ENCODE measurements at places on chromosomes 11 and 22.

DNA sequence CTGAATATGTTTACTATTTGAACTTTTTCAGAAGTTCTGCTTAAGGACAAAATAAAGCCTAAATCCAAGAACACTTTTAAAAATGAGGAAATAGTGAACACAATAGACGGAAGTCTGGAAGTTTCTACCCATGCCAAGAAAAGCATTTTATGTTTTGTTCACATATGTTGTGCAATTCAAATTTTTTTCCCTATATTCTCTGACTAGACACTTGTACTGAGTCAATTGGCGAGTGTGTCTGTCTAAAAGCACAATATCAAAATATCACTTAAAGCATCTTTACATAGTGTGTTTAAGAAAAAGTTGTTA lies 29.2 kb downstream of the INCENP start:
- no peak for DNase-seq

- peak; percentile 52 for DNase-seq
Measured at GRCh38 chr22:31861226-31861840, 83.0 kb upstream of the YWHAH start.

DNA sequence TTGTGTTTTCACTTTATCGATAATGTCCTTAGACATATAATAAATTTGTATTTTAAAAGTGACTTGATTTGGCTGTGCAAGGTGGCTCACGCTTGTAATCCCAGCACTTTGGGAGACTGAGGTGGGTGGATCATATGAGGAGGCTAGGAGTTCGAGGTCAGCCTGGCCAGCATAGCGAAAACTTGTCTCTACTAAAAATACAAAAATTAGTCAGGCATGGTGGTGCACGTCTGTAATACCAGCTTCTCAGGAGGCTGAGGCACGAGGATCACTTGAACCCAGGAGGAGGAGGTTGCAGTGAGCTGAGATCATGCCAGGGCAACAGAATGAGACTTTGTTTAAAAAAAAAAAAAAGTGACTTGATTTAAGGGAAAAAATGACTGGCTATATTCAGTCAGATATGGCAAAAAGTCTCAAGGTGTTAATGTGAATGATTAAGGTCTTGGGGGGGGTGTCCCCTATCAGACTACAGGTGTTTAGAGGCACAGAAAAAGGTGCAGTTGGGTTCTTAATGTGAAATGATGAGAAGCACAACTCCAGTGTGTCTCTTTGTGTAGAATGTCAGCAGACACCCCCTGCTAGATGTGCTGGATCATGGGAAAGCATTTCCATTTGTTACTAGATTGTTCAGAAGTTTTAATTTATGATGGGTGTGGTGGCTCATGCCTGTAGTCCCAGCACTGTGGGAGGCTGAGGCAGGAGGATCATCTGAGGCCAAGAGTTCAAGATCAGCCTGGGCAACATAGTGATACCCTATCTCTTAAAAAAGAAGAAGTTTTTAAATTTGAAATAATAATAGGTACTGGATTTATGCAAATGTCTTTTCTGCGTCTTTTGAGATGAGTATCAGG lies 17.0 kb downstream of the NEAT1 start:
- peak; percentile 56 for DNase-seq

- peak; percentile 73 for DNase-seq
Measured at GRCh38 chr11:128470081-128470480, 117.3 kb downstream of the ETS1 start.

GRCh38 chr22:35604621-35605368 lies 12.3 kb downstream of the MB start:
- peak; percentile 45 for DNase-seq

DNA sequence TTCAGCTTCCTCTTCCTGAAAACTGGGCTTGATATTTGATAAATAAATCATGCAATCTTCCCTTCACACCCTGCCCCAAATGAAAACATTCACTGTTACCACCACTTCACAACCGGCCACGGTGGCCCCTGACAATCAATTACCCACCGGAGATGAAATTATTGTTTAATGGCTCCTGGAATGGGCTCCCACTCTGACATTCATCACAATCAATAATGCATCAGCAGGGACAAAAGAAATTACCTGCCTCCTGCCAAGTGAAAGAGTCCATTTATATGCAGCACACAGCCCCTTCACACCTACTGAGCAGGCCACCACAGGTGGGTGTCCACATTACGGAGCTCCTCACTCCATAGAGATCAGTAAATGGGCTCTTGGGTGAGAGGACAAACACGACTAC lies 193.5 kb upstream of the SNX19 start:
- no peak for DNase-seq

GRCh38 chr11:67646535-67647336 lies 3.8 kb downstream of the ACY3 start:
- DNase-seq, result peak; percentile 77

DNA sequence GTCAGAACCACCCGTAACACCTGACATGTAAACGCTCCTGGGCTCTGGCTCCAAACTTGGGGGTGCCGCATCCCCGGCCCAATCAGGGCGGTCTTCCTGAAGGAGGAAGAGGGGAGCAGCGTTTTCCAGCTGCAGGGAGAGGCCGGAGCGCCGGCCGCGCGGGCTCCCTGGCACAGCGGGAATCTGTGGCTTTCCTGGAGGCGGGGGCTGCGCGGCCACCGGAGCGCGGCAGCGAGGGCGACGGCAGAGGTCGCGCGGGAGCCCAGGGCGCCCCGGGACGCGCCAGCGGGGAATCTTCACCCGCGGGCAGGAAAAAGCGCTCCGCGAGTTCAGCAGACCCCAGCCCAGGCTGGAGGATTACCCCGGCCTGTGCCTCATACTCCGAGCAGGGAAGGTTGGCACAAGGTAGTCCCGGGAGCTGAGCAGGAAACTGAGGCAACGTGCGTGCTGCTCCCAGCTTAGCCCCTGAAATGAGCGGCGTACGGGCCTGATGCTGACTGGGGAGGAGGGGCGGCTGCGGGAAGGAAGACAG lies 600 bp upstream of the ESAM start:
- DNase-seq, result no peak

DNA sequence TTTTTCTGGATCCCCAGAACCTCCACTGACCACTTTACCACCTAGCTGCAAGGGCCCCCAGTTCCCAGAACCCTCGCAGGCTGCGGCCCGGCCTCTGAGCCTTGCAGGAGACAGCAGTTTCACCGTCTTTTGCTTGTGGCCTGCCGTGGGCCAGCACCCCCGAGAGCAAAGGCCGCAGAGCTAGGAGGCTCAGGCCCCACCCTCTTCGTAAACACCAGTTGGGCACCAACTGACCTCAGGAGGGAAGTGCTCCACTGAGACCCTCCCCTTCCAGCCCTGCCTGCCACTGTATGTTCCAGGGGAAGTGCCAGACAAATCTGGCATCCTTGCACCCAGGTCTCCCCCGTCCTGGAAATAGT lies 23.4 kb upstream of the CREB3L1 start:
- no peak for DNase-seq

DNA sequence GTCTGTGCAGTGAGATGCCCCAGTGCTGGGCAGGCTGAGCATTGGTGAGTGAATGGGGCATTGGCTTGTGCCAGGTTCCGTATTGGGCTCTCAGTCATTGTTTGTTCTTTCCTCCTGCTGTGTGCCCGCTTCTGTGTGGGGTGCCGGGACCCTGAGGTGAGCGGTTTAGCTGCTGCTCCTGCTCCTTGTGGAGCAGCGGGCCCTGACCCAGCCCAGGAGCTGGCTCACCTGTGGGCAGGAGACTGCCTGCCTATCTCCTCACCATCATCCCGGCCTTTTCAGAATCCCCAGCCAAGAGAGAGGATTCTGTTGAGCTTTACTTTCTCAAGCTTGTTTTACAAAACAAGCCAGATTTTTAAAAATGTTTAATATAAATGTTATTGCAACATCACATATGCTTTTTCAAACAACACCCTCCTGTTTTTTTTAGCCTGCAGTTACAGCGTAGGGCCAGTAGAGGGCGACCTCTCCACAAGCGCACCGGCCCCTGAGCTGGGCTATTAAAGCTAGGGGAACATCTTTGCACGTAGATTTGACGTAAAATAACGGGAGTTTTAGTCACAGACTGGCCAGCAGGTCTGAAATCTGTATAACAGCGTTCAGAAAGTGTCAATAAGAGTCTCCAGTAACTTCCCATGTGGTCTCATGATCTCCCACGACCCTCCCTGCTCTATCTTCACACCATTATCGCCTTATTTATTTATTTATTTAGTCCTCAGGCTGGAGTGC lies 25.1 kb upstream of the RELT start:
- peak; percentile 76 for DNase-seq

DNA sequence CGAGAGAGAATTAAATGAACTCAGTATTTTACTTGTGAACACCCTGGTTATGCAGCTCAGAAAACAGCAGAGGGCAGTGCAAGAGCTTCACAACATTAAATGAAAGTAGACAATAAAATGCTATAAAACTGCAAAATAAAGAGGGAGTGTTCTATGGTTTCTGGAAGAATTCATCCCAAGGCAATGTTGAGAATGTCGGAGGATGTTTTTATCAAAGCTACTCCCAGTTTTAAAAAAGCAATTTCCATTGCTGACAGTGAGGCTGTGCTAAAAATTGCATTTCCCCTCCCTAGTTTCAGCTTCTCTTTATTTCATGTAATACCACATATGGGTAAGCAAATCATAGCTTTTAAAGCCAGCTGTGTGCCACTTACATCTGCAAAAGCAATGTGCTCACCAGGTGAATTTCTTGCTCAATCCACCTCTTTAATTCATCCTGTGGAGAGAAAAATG lies 296.8 kb downstream of the RAB38 start:
- DNase-seq, result no peak

GRCh38 chr22:23389271-23390071 lies 190.6 kb downstream of the IGLL1 start:
- no peak for DNase-seq

DNA sequence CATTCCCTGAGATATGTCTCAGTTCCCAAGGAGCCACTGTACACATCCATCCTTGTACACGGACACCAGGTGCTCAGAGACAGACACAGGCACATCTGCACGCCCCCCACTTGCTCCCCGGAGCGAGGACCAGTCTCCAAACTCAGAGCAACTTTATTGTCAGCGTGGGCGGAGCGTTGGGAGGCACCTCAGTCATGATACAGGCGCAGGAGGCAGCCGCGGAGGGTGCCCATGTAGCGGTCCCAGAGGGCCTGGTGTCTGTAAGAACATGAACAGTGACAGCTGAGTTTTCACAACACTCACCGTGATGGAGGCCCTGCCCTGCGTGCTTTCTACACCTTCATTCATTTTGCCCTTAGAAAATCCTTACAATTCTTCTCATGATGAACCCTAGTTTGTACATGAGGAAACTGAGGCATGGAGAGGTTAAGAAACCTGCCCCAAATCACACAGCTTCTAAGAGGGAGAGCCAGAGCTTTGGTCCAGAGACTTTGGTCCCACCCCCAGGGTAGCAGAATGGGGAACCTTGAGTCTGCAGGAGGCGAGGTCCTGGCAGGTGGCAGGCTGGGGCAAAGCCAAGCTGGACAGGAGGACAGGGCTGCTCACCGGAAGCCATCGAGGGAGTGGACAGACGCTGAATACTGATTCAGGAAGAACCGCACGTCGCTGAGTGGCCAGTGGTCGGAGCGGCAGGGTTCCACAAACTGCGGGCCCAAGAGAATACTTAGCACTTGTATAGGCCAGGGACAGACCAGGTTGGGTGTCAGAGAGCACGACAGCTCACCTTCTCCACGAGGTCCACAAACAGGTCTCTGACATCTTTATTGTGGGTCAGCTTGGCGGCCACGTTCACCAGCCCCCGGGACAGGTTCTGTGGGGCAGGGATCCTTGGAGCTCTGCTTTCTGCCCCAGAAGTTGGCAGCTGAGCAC lies 4.2 kb downstream of the FIBP start:
- DNase-seq, result no peak

DNA sequence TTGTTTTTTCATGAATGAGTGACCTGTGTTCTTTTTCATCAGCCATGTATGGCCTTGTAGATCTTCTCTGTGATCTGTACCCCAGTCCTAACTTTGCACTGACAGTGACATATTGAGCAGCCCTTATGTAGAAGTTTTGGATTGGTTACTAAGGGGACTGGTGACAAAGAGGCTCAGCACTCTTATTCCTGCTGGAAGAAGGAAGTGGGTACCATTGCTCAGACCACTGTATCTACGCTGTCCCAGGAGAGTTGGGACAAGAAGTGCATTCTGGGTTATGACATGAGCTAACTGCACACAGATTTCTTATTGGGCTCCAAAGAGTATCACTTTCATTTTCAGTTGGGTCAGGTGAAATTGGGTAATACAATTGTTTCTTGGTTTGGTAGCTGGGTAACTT lies 107.8 kb upstream of the RASSF10 start:
- DNase-seq, result no peak

DNA sequence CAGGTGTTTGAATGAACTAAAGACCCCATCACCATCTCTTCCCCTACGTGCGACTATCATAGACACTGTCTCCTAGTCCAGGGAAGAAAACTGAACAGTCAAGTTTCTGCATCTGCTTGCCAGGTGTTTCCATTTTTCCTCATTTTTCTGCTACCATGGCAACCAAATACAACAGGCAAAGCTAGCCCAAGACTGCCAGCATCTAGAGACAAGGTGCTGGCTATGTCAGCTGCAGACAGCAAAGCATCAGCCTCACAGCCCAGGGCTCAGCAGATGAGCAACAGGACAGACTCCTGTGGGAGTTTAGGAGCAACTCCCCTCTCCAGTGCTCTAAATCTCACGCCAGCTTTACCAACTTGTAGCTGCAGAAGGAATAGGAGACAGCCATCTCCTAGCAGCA lies 124.3 kb downstream of the C11orf58 start:
- DNase-seq, result no peak

DNA sequence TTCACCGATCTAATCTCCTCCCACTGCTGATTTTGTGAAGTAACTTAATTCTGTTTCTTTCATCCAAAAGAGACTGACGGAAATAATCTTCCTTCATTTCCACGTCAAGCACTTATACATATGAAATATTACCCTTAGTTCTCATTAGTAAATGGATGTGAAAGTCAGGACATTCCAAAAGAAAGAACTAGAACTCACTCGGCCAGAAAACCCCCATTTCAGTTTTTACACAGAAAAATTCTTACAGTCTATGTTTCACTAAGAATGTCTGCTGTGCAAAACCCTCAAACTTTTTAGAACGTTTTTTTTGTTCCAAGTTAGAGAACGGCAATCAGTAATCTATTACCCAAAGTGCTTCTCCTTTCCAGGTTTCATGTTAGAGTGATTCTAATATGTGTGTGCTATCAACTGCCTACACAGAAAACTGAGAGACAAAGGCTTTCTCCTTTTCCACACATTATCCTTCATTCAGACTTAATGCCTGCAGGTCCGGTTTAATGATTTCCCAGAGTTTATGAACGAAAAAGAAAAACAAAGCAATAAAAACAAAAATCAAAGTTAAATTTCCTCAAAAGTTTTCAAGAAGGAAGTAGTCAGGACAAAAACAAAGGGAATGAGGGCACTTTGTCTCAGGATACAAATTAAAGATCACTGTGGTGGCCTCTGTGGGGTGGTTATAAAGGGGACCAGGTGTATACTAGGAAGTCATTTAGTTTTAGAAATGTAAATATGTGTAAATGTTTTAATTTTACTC lies 11.3 kb upstream of the SESN3 start:
- DNase-seq, result no peak

- peak; percentile 83 for DNase-seq
Measured at GRCh38 chr22:26671317-26672059, 14.1 kb downstream of the MIAT start.

GRCh38 chr22:22418957-22419356 lies 89.6 kb downstream of the ZNF280B start:
- DNase-seq, result no peak
